ENCODE measurements at places on chromosomes 3 and 15.

DNA sequence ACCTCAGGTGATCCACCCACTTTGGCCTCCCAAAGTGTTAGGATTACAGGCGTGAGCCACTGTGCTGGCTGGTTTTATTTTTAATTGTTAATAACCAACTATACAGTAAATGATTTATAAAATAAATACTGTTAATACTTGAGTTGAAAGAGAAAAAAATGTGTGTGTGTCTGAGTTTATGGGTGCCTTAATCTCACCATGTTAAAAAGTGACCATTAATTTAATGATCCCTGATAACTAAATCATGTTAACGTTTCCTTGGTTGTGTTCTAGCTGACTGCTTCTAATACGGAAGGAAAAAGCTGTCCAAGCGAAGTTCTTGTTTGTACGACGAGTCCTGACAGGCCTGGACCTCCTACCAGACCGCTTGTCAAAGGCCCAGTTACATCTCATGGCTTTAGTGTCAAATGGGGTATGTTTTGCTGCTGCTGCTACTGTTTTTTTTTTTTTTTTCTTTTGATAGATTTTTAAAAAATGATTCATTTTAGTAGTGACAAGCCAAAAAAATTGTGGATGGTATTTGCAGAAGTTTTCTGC is 113.5 kb downstream of the GHSR start:
- no peak for DNase-seq

GRCh38 chr3:123568034-123568433 is 16.8 kb downstream of the HACD2 start:
- no peak for DNase-seq

GRCh38 chr3:134772591-134772990 is 22.5 kb upstream of the EPHB1 start:
- no peak for DNase-seq

DNA sequence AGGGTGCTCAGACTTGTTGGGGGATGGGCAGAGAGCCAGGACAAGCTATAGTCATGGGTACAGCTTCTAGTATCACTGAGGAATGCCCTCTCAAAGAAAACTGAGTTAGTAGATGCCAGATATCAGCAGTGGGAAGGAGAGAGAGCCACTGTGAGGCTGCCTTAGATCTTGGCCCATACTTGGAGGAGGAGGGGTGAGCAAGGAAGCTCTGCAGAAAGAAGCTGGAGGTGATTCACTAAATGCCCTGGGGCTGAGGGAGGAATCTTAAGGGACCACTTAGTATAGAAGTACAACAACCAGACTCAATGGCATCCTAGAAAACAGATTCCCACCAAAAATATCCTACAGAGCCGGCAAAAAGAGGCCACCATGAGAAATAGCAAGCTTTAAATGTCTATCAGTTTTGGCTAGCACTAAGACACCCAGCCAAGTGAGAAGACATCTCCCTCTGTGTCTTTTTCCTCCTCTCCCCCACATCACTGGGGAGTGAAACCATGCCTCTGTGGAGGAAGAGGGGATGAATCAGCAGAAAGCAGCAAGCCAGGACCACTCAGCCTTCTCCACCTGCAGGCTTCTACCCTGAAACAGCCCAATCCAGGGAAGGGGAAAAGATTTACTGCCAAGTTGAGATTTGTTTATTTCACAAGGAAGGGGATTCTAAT is 282.5 kb upstream of the STT3B start:
- no peak for DNase-seq

Measured in iPS-NIHi11 (cell line).